ENCODE measurements at places on chromosomes 3 and 15. TPM values are rescaled to one million over a fixed set of nuclear protein-coding genes. Genes with fewer than 3 reads are reported as not detected.

Gene RPL39L
- 49.3 TPM for total RNA-seq

Gene C3orf49
- not detected for total RNA-seq

Gene CCDC13
- total RNA-seq, result 0.35 TPM

Gene CAND2
- total RNA-seq, result 0.37 TPM

Gene KIF23
- total RNA-seq, result 79.7 TPM

Gene MYLK
- total RNA-seq, result 13.2 TPM

Measured in A549 treated with Hydrocortisone at 1 μM for 4 hours (cell line).